Smooth muscle cell of the pulmonary artery (primary cell): ENCODE measurements at places on chromosomes 1 and 21. TPM values are rescaled to one million over a fixed set of nuclear protein-coding genes. Genes with fewer than 3 reads are reported as not detected.

The TNNT2 gene
- total RNA-seq, result under 0.01 TPM in 1 of 2 replicates, not detected in the other

The ASTN1 gene
- total RNA-seq, result under 0.01 and 0.03 TPM in 2 replicates

The OR2T2 gene
- not detected in 2 replicates for total RNA-seq

The SH3BGR gene
- total RNA-seq, result 5.3 and 6.0 TPM in 2 replicates

The CD53 gene
- not detected in 2 replicates for total RNA-seq

The IL22RA1 gene
- 0.07 TPM in 1 of 2 replicates, not detected in the other for total RNA-seq

The RUSC1 gene
- total RNA-seq, result 16.7 and 19.0 TPM in 2 replicates

The SIPA1L2 gene
- 5.0 and 6.9 TPM in 2 replicates for total RNA-seq

The PLPPR5 gene
- not detected in 2 replicates for total RNA-seq

The PRELP gene
- 2.5 and 10.8 TPM in 2 replicates for total RNA-seq

The GSTM1 gene
- not detected in 2 replicates for total RNA-seq

The SLC2A5 gene
- 3.7 and 25.9 TPM in 2 replicates for total RNA-seq

The CHODL gene
- 0.07 TPM in 1 of 2 replicates, not detected in the other for total RNA-seq

The ACTL8 gene
- 0.07 TPM in 1 of 2 replicates, not detected in the other for total RNA-seq

The EPB41 gene
- total RNA-seq, result 12.6 and 15.3 TPM in 2 replicates

The COP1 gene
- 42.3 and 44.2 TPM in 2 replicates for total RNA-seq

The IFI16 gene
- 70.6 and 88.2 TPM in 2 replicates for total RNA-seq

The WDR64 gene
- total RNA-seq, result not detected in 2 replicates

The COL16A1 gene
- 90.8 and 97.8 TPM in 2 replicates for total RNA-seq

The LCE6A gene
- total RNA-seq, result not detected in 2 replicates

The NBPF26 gene
- 21.2 and 28.0 TPM in 2 replicates for total RNA-seq

The SV2A gene
- 13.6 and 27.3 TPM in 2 replicates for total RNA-seq

The SH2D5 gene
- total RNA-seq, result 1.0 and 16.6 TPM in 2 replicates

The CCDC181 gene
- total RNA-seq, result 0.53 and 0.85 TPM in 2 replicates

The CHI3L1 gene
- 0.39 and 1.1 TPM in 2 replicates for total RNA-seq

The NPHS2 gene
- not detected in 2 replicates for total RNA-seq

The DIO1 gene
- not detected in 2 replicates for total RNA-seq

The ADAMTS4 gene
- 2.1 and 14.7 TPM in 2 replicates for total RNA-seq

The MANEAL gene
- 1.1 and 1.3 TPM in 2 replicates for total RNA-seq

The FCRL3 gene
- not detected in 2 replicates for total RNA-seq

The MYBPH gene
- total RNA-seq, result 0.07 TPM in 1 of 2 replicates, not detected in the other

The PTPRF gene
- 212 and 364 TPM in 2 replicates for total RNA-seq

The TIE1 gene
- total RNA-seq, result 0.65 and 1.8 TPM in 2 replicates

The PPM1J gene
- total RNA-seq, result 1.0 and 1.5 TPM in 2 replicates

The MYBPHL gene
- total RNA-seq, result not detected in 2 replicates

The TNFRSF9 gene
- 0.07 and 0.30 TPM in 2 replicates for total RNA-seq

The CLIC6 gene
- total RNA-seq, result not detected in 2 replicates

The KCNJ6 gene
- total RNA-seq, result 0.20 and 1.3 TPM in 2 replicates

The EEIG2 gene
- 18.0 and 32.5 TPM in 2 replicates for total RNA-seq

The TRIM17 gene
- total RNA-seq, result 0.07 TPM in 2 replicates

The AMY1C gene
- total RNA-seq, result not detected in 2 replicates

The SLC44A3 gene
- 2.2 and 2.7 TPM in 2 replicates for total RNA-seq

The UBASH3A gene
- not detected in 2 replicates for total RNA-seq

The ETV3L gene
- not detected in 2 replicates for total RNA-seq

The BTBD19 gene
- total RNA-seq, result 10.7 and 18.0 TPM in 2 replicates

The NID1 gene
- 94.4 and 175 TPM in 2 replicates for total RNA-seq

The HFM1 gene
- 0.03 and 0.20 TPM in 2 replicates for total RNA-seq

The IFNGR2 gene
- 58.0 and 70.3 TPM in 2 replicates for total RNA-seq

The IGSF5 gene
- not detected in 2 replicates for total RNA-seq

The ANGPTL1 gene
- total RNA-seq, result 6.1 and 16.4 TPM in 2 replicates

The TEDDM1 gene
- total RNA-seq, result not detected in 2 replicates

The TFF1 gene
- not detected in 2 replicates for total RNA-seq

The EIF4G3 gene
- 70.8 and 76.4 TPM in 2 replicates for total RNA-seq
